Esophagus squamous epithelium (tissue), 5 donors: ENCODE measurements at places on chromosomes 3 and 15.

- no peak for DNase-seq
Measured at GRCh38 chr3:122298239-122298638, 26.8 kb upstream of the CSTA start.

GRCh38 chr3:4406746-4407568 is 60.1 kb downstream of the SUMF1 start:
- no peak for DNase-seq

- DNase-seq: no peak
Measured at GRCh38 chr3:133820129-133820528, 14.5 kb downstream of the SRPRB start.

DNA sequence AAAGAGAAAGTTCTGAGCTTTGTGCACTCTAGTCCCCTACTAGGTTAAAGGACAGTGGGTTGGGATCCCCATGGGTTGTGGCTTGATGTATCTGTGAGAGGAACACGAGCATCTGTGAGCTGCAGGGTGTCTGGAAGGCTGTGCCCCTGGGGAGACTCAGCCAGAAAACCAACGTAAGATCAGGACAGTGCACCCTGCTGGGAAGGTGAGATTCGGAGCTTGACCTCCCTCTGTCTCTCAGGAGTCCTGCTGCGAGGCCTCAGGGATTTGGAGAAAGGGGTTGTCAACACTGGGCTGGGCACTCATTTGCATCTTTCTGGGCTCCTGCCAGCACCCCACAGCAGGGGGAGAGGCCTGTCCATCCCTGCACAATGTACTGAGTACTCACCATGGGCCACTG is 15.2 kb downstream of the ANKRD63 start:
- DNase-seq: no peak

DNA sequence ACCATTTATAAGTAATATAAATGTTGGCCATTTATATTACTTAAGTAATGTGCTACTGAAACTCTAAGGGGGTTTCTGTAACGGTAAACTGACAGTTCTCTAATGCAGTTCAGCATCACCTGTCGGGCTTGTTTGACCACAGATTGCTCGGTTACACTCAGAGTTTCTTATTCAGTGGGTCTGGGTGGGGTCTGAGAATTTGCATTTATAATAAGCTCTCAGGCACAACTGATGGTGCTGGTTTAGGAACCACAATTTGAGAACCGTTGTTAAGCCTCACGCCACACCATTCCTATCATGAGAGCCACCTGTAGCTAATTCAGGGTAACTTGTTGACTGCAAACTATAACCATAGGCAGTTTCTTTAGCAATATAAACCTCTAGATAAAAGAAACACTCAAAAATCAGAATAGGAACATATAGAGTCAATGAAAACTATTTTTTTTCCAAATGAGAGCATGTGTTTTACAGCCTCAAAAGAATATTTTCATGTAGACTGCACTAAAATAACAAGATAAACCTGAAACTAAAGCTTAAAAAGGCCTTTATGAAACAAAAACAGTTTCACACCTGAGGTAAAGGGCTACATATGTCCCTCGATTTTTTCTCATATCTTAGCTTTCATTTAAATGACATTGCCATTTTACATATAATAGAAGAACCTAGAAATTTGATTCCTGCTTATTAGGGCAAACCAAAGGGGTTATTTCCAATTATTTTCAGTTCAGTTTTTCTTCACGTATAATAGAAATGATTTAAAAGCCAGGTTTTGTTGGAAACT is 604.8 kb downstream of the UNC13C start:
- DNase-seq: no peak

DNA sequence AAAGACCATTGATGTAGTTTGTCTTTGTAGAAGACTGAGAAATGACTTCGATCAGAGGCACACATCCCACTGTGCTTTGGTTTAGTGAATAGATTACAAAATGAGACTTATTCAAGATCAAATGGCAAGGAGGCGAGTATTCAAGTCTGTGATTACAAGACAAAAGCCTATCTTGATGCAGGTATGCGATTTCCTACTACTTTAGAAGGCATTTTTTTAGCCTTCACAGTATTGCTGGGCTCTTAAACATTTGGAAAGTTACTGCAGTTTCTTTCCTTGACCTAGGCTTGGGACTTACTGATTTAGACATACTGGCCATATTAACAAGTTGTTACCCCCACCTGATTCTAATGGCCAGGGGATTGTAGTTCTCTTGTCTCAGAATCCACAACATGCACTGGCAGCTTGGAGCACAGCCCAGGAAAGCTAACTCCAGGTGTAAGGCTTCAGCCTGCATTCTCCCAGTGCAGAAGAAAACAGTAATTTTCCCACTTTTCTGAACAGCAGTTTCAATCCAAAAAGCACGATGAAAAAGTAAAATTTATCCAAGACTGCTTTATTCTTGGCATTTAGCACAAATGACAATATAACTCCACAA is 311.6 kb downstream of the EPHA6 start:
- DNase-seq: no peak

GRCh38 chr3:53566461-53567145 is 72.2 kb downstream of the CACNA1D start:
- no peak for DNase-seq

DNA sequence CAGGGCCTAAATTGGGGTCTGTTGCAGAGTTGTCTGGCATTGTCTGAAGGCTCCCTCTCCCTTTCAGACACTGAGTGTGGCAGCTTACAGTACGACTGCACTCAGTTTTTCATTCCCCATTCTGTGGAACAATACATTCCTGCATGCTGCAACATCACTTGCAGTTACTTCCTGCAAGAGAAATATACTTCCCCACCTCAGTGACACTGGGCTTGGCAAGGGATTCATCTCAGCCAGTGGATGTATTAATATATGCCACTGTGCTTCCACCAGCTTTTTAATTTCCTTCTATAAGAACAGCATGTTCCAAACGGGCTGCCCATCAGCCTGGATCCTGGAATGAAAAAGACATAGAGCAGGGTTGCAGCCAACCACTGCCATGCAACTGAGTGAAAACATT is 23.1 kb downstream of the B3GALNT1 start:
- DNase-seq: no peak

- DNase-seq: no peak
Measured at GRCh38 chr3:46953234-46954010, 23.1 kb downstream of the CCDC12 start.

- DNase-seq: no peak
Measured at GRCh38 chr3:48661501-48662144, 1.1 kb downstream of the CELSR3 start.

DNA sequence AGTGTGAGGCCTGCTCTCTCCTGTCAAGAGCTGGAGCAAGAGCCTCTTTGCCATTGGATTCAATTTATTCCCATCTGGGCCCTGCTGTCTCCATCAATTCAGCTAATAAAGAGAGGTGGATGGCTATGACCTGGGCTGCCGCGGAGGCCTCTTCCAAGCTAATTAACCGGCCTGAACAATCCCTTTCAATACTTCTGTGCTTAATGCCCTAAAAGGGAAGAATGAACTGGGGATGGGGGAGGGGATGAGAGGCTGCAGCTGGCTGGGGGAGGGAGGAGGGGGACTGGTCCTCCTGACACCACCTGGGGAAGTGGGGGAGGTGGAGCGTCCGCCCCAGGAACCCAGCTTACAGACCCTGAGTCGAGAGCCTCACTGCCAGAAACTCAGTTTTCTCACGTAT is 33.4 kb upstream of the PRR23E start:
- DNase-seq: no peak

- DNase-seq: no peak
Measured at GRCh38 chr15:90946941-90947576, 7.6 kb upstream of the RCCD1 start.

DNA sequence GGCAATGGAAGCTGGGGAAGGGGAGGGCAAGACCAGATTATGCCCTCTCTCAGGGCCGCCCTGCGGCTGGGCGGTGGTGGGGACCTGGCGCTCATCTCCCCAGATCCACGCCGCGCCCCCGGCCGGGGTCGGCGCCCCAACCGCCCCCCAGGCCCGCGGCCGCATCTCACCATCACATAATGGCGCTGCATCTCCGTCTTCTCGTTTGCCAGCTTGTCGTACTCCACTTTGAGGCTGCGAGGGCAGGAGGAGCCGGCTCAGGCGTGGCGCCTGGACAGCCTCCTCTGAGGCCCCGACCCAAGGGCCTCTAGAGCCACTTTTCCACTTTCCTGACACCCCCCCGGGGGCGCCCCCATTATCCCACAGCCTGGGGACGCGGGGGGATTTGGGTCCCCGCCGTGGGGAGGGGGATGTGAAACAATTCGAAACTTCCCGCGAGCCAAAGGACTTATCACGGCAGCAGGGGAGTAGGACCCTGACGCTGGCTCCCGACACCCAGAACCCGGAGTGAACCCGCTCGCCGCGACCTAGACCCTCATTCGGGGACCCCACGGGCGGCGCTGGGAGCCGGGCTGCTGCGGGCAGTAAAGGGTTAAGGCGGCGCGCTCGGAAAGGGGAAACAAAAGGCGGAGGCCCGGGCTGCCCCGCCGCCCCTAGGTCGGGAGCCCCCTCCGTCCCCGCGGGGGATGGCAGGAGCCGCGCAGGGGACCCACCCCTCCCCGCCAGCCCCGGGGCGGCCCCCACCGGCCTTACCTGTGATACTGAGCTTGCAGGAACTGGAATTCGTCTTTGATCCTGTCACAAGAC is 2.1 kb downstream of the TLE3 start:
- DNase-seq: no peak
